ENCODE measurements at places on chromosomes 16 and 17. TPM values are rescaled to one million over a fixed set of nuclear protein-coding genes. Genes with fewer than 3 reads are reported as not detected.

Gene SLC7A6
- 20.8 TPM for total RNA-seq

Gene IL32
- 1.7 TPM for total RNA-seq

Gene OR3A1
- total RNA-seq = not detected

Gene RUNDC3A
- total RNA-seq = 0.82 TPM

Gene ITGB3
- total RNA-seq = not detected

Gene KRTAP9-8
- not detected for total RNA-seq

Gene LYRM9
- 8.3 TPM for total RNA-seq

Gene KRTAP1-1
- not detected for total RNA-seq

Gene CACNA1H
- 3.4 TPM for total RNA-seq

Gene PABPN1L
- not detected for total RNA-seq

Gene LDAF1
- total RNA-seq = 27.9 TPM

Gene DHODH
- total RNA-seq = 4.7 TPM

Gene KIF2B
- not detected for total RNA-seq

Gene KCNG4
- total RNA-seq = not detected

Gene TMEM101
- total RNA-seq = 32.1 TPM

Gene TERB1
- 0.10 TPM for total RNA-seq

Gene KCTD11
- total RNA-seq = 4.8 TPM

Gene MYCBPAP
- total RNA-seq = 0.72 TPM

Gene ATP2C2
- 2.7 TPM for total RNA-seq

Gene TACO1
- total RNA-seq = 19.4 TPM

Gene KRT24
- total RNA-seq = not detected

Gene OR1A2
- not detected for total RNA-seq

Gene ABI3
- 15.7 TPM for total RNA-seq

Gene MFAP4
- total RNA-seq = 0.67 TPM

Gene ZFP90
- 35.6 TPM for total RNA-seq

Gene CSF3
- not detected for total RNA-seq

Gene NT5C3B
- 79.9 TPM for total RNA-seq

Gene TGFB1I1
- total RNA-seq = 42.5 TPM

Gene CEMP1
- not detected for total RNA-seq

Gene HOXB7
- total RNA-seq = 3.6 TPM

Gene ZMYND15
- total RNA-seq = not detected

Gene ZNF646
- 25.5 TPM for total RNA-seq

Gene TBC1D3K
- total RNA-seq = not detected

Gene MGAT5B
- total RNA-seq = 6.2 TPM

Gene ZNF594
- total RNA-seq = 11.6 TPM

Gene TLCD1
- 2.4 TPM for total RNA-seq

Gene HSD17B2
- total RNA-seq = not detected

Gene MAPT
- 0.28 TPM for total RNA-seq

Gene MYH2
- total RNA-seq = 0.69 TPM

Gene VAMP2
- total RNA-seq = 19.8 TPM

Gene EXOSC6
- 25.1 TPM for total RNA-seq

Gene FOXN1
- total RNA-seq = not detected

Gene CACNG5
- not detected for total RNA-seq

Gene ODAD4
- total RNA-seq = 2.2 TPM

Gene FBXW10
- total RNA-seq = not detected

Gene RAB26
- total RNA-seq = 1.9 TPM

Gene HBA2
- not detected for total RNA-seq

Gene PGP
- total RNA-seq = 31.5 TPM

Gene ARSG
- 9.8 TPM for total RNA-seq

Gene TEDC2
- total RNA-seq = 9.1 TPM

Gene C17orf107
- 2.3 TPM for total RNA-seq

Gene SLC9A5
- total RNA-seq = 17.2 TPM

Gene MT1A
- not detected for total RNA-seq
